NCI-H1092 (cell line): ENCODE measurements at places on chromosomes 5 and 9.

- DNase-seq, result no peak
Observed at GRCh38 chr5:57193757-57194413, 20.0 kb downstream of the GPBP1 start.

DNA sequence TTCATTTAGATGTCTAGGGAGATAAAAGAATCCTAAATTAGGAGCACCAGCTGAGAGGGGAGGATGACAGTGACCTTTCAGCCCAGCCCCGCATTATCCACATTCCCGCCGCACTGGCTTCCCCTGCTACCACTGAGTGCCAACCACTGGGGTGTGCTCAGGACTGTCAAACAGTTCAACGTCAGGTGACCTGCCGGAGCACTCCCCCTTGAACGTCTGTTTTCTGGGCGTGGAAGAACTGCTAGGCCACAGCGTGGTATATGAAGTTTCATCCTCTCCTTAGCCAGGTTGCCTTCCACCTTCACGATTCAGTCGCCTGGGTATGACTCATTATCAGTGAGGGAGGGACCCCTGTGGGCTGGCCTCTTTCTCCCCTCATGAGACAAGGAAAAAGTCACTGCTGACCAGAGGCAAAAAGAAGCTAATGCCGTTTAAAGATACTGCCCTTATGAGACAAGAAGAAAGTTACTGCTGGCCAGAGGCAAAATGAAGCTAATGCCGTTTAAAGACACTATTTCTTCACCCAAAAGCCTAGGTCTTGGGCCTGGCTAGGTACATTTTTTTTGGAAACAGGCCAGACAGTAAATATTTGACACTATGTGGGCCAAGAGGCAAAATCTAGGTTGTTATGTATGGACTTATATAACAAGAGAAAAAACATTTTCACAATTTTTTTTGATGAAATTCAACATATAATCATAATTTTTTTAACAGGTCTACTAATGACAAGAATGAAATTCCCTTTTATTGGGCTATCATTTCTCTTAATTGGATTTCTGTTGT, 4.6 kb downstream of the NMRK1 start:
- DNase-seq, result no peak

- no peak for DNase-seq
Observed at GRCh38 chr9:116369706-116370105, 216.1 kb downstream of the PAPPA start.

GRCh38 chr9:14627513-14627912, 65.7 kb downstream of the ZDHHC21 start:
- no peak for DNase-seq

- no peak for DNase-seq
Observed at GRCh38 chr9:318646-319045, 104.0 kb downstream of the DOCK8 start.

- DNase-seq, result no peak
Observed at GRCh38 chr5:33261305-33261704, 179.5 kb upstream of the TARS1 start.

DNA sequence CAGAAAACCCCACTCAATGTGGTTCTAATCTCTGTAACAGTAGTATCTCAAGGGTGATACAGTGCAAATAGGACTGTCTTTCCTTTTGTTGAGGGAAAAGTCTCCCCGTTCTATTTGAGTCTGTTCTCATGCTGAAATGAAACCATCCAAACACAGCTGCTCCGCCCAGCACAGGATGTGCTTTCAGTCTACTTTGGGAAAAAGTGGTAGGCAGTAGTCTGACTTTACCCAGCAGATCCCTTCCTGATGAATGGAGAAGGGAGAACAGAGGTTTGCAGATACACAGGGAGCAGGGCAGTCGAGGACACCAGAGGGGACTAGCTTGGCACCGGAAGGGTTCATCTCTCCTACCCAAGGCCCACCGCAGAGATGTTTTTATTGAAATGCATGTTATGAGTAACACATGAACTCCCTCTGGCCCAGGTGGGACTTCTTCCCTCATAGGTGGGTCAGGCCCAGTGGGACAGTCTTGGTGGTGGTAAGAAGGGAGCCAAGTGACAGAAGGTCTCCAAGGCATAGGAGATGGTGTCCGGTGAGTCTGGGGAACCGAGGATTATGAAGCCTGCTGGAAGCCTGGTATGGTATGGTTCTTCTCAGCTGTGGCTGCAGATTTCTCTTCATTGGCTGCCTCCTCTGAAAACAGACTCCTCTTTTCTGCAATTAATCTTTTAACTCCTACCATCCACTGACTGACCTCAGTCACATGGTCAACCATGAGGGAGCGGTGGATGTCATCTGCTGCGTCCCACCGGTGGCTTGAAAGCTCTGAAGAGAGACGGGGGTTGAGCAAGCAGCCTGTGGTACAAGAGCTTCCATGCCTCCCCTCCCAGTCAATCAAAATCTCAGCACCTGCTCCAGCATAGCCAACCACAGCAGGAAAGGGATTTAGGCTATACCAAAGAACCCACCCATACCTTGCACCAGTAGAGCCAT, 3.0 kb downstream of the EIF4EBP3 start:
- DNase-seq, result no peak

DNA sequence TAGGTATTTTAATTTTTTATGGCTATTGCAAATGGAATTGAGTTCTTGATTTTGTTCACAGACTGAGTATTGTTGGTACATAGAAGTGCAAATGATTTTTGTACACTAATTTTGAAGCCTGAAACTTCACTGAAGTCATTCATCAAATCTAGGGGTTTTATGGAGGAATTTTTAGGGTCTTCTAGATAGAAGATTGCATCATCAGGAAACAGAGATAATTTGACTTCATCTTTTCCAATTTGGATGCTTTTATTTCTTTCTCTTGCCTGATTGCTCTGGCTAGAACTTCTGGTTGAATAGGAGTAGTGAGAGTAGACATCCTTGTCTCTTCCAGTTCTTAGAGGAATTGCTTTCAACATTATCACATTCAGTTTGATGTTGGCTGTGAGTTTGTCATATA, 58.2 kb upstream of the SNCAIP start:
- DNase-seq, result no peak

- DNase-seq, result no peak
Observed at GRCh38 chr9:89869793-89870580, 265.2 kb downstream of the GADD45G start.

GRCh38 chr5:17257705-17258273, 40.4 kb downstream of the BASP1 start:
- no peak for DNase-seq
